Activated T-cell treated with anti-CD3 and anti-CD28 coated beads, Interleukin-2, amount 50 U/mL, for 72 hours (primary cell): ENCODE measurements at places on chromosomes 16 and 17. TPM values are rescaled to one million over a fixed set of nuclear protein-coding genes. Genes with fewer than 3 reads are reported as not detected.

DNA sequence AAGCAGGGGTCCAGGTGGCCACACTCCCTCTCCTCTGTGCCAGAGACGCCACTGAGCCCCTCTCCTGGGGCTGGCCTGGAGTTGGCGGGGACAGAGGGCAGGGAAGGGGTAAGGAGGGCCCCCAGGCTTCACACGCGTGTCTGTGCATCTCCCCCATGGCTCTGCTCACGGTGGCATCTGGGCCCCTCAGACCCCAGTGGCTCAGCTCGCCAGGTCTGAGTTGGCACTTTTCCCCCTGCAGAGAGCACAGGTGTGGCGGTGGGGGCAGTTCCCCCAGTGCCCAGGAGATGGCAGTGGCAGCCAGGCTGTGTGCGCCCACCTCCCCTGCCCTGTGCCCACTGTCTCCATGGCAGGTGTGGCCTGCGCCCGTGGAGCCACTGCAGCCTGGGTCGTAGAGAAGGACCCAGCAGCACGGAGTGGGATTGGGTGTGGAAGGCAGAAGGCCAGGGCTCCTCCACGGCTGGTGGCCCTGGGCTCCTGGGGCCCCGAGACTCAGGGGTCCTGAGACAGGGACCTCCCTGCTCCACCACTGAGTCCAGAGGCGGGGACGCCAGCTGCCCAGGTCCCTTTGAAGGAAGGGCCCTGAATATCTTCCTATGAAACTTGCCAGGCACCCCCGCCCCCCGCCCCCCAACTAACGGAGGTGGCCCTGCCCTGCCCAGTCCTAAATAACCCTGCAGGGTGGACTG, 4.3 kb upstream of the APRT start:
- peak; percentile 72 for DNase-seq

- DNase-seq: no peak
Measured at GRCh38 chr17:31286587-31286986, 10.5 kb downstream of the OMG start.

- DNase-seq: no peak
Measured at GRCh38 chr17:58086953-58087352, 3.7 kb downstream of the DYNLL2 start.

- no peak for DNase-seq
Measured at GRCh38 chr17:80446645-80447405, 29.6 kb downstream of the NPTX1 start.

DNA sequence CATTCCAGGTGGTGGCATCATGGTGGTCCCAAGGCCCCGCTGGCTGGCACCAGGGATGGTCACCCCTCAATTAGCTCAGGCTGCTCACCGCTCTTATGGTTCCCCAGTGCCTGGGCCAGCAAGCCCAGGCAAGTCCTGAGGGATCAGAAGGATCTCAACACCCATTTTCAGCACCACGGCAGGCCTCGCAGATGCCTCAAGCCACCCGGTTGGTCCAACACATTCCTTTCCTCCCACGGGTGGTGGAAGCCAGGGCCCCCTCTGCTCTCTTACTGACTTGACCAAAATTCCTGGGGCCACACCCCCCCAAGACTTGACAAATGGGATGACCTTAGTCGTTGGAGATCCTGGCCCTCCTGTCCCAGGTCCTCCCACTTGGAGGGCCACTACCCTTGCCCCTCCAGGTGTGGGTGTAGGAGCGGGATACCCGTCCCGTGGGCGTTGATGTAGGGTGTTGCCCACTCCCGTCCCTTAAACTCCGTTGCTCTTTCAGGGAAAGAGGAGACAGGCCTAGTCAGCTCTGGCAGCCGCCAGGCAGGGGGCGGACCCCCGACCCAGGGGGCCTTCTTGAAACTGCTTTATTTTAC, 5.9 kb downstream of the ZNF205 start:
- DNase-seq: no peak

- no peak for DNase-seq
Measured at GRCh38 chr17:9272501-9273200, 251.3 kb downstream of the NTN1 start.

GRCh38 chr16:2964475-2965336, 631 bp downstream of the KREMEN2 start:
- DNase-seq: peak; percentile 81

- DNase-seq: no peak
Measured at GRCh38 chr16:24409045-24409444, 130.3 kb upstream of the RBBP6 start.

DNA sequence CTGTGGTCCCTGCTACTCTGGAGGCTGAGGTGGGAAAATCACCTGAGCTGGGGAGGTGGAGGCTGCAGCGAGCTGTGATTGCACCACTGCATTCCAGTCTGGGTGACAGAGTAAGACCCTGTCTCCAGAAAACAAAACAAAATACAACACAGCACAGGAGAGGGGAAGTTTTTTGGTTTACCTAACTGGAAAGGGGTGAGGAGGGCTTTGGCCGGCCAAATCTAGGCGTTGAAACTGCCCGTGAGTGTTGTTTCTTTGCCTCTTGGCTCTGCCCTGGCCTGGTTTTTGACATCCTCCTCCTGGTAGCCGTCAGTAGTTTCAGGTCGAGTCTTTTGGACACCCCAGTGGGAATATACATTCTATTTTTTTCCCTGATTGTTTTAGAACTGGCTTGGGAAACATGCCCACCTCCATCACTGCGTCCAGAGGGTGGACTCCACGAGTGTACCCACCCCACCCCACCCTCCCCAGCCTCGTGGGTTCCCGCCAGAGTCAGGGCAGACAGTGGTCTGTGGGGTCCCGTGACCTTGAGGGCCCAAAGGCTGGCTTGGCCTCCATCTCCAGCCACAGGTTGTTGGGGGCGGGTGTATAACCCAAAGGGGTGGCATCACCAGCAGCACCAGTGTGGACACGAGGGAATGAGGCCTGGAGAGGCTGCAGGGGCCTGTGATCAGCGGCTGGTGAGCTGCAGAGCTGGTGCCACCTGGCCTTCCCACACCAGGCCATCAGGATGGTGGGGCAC, 42.7 kb downstream of the NT5M start:
- DNase-seq: no peak

GRCh38 chr16:49767414-49767813, 88.5 kb downstream of the ZNF423 start:
- DNase-seq: no peak

GRCh38 chr17:58264407-58265103, 16.2 kb downstream of the MPO start:
- no peak for DNase-seq

GRCh38 chr16:64136314-64136713, 985.5 kb downstream of the CDH11 start:
- DNase-seq: no peak

- no peak for DNase-seq
Measured at GRCh38 chr16:5054876-5055865, 10.6 kb downstream of the C16orf89 start.

DNA sequence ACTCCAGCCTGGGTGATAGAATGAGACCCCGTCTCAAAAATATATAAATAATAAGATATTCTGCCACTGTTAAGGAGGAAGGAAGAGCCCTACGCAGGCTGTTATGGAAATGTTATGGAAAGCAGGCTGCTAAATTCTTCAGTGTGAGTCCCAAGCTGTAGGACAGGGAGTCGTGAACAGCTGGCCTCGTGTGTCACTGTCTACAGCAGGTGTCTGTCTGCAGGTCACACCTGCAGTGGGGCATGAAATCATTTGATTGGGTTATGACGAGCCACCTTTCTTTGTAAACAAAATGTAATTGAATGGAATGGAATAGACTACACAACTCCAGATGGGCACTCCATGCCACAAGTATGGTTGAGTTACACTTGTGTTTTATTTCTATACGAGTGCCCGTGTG, 15.6 kb upstream of the LITAF start:
- no peak for DNase-seq

- DNase-seq: no peak
Measured at GRCh38 chr16:11601911-11602310, 15.2 kb upstream of the LITAF start.

GRCh38 chr16:1159973-1160772, 7.3 kb downstream of the CACNA1H start:
- no peak for DNase-seq

DNA sequence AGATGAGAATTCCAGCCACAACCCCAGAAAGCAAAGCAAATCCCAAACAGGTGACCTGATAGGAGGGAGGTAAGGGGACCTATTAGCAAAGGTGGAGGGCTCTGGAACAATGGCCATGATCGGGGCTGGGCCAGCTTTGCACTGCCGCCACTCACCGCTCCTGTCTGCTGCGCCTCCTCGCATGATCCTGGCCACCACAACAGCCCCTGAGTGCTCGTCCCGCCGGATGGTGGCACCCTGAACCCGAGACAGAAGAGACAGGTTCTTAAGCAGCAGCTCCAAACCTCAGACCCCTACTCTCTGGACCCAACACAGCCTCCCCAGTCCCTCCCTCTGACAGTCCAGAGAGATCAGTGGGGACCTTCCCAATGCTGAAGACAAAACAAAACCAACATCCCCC, 5.3 kb downstream of the MPP3 start:
- no peak for DNase-seq

- no peak for DNase-seq
Measured at GRCh38 chr16:88977812-88978607, 1.0 kb upstream of the CBFA2T3 start.

DNA sequence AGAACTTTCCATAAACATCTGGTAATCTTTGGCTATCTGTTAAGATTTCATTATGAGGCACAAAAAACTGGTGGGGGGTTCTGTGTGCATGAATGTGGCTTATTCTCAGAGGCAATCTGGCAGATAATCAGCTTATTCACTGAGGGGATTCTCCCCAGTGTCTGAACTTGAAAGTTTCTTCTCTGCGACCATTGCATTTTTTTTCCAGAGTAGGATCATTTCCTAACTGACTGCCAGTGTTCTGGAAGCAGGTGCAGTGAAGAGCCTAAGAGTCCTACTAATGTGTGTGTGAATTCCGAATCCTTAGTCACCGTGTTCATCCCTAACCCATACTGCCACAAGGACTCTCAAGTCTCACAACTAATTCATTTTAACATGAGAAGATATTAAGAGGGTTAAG, 64.9 kb upstream of the LRRC37A3 start:
- no peak for DNase-seq

DNA sequence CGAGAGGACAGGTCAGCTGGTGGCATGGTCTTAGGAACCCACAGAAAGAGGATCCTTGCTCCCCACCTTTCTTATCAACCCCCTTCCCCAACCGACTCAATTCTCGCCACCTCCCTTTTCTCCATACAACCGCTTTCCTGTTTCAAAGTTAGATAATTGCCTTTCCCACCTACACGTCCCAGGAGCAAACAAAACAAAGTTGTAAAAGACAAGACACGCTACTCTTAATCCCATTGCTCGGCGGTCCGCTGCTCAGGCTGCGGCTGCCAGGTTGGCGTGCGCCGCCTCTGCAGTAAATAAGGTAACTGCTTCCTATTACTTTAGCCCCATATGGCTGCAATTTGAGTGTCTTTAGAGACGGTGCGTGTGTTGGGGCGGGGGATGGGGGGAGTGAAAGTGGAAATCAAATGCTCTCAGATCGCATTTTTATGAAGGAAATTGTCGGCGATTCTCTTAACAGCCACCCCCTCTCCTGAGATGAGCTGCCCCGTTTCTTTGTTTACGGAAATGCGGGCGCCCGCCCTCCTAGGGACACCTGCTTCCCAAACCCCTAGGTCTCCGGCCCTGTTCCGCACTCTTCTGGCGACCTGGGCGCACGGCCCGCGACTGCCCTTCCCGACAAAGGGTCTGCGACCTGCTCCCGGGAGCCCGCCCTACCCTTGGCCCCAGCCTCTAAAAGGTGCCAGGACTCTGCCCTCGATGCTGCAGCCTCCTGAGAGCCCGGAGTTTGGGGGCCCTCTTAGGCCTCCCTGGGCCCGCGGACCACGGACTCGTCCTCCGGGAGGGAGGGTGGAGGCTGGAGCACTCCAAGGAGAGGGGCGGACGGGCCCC, 3.7 kb upstream of the CBX8 start:
- peak; percentile 73 for DNase-seq

- no peak for DNase-seq
Measured at GRCh38 chr17:17032131-17032692, 10.0 kb upstream of the MPRIP start.

DNA sequence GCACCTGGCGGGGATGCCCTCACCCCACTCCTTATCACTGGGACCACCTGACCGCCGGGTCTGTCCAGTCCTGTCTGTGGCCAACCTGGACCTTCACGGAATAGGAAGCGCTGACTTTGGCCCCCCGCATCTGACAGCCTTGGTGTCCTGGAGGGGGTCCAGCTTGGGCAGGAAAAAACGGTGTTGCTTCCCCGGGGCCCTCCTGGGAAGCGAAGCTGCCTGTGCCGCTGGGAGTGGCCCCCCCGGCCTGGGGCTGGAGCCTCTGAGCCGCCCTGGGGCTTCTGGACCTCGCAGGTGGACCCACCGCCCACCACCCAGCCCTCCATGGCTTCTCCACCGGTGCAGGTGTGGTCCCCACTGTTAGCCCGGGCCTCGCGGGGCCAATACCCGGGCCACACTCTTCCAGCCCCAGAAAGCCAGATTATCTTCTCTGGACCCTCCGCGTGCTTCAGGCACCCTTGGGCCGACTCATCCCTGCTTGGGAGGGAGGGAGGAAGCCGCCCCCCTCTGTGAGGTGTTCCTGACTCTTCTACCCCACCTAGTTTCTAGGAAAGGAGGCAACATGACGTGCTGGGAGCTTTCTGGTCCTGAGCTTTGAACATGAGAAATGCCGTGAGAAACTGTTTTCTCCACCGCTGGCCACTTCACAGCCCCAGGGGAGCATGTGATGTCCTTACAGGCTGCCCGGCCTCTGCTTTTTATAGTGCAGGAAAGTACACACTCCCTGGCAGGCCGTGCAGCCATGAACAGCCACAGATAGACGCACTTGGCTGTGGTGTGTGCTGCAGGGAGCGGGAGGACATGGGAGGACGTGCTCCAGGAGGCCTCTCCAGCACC, 1.1 kb downstream of the C1QTNF1 start:
- no peak for DNase-seq

DNA sequence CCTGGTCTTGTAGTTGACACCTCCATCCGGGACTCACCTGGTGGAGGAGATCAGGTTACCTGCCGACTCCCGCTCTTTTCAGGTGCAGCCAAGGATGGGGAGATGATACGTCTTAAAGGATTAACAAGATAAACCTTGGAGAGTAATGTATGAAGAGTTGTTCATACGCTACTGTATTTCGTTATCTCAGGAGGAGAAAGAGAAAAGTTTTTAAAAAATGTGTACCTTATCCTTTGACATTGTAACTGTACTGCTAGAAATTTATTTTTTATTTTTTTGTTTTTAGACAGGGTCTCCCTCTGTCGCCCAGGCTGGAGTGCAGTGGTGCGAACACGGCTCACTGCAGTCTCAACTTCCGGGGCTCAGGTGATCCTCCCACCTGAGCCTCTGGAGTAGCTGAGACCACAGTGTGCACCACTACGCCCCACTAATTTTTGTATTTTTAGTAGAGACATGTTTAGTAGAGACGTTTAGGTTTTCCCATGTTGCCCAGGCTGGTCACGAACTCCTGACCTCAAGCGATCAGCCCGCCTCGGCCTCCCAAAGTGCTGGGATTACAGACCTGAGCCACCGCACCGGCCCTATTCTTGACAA, 764 bp upstream of the SMURF2 start:
- no peak for DNase-seq

The TMEM114 gene
- not detected for total RNA-seq

The NUP88 gene
- total RNA-seq: 103 TPM

The IRX3 gene
- 1.7 TPM for total RNA-seq

The PRAC1 gene
- total RNA-seq: not detected

The WSCD1 gene
- total RNA-seq: 0.67 TPM

The RAPGEFL1 gene
- total RNA-seq: 3.0 TPM

The NPIPA3 gene
- 3.1 TPM for total RNA-seq

The ATP2C2 gene
- total RNA-seq: not detected

The KRTAP9-4 gene
- total RNA-seq: not detected

The CDRT15 gene
- not detected for total RNA-seq
